ENCODE measurements at places on chromosomes 11 and 22. TPM values are rescaled to one million over a fixed set of nuclear protein-coding genes. Genes with fewer than 3 reads are reported as not detected.

The FGF4 gene
- 0.08 TPM for total RNA-seq

The CELSR1 gene
- total RNA-seq = 4.3 TPM

The GAL gene
- total RNA-seq = not detected

The SLC22A8 gene
- total RNA-seq = not detected

The TLCD5 gene
- total RNA-seq = 6.4 TPM

The OR8G5 gene
- total RNA-seq = not detected

The FAT3 gene
- 1.7 TPM for total RNA-seq

The NXPE1 gene
- total RNA-seq = not detected

The OR52A1 gene
- not detected for total RNA-seq

The ADAMTS8 gene
- not detected for total RNA-seq

The RHOD gene
- total RNA-seq = 26.1 TPM

The ASRGL1 gene
- total RNA-seq = 0.98 TPM

The ANO1 gene
- not detected for total RNA-seq

The ADM2 gene
- 8.0 TPM for total RNA-seq

The CEND1 gene
- total RNA-seq = 1.2 TPM

The NCF4 gene
- total RNA-seq = not detected

The OR52N4 gene
- not detected for total RNA-seq

The DEPDC7 gene
- total RNA-seq = 3.5 TPM

- DNase-seq = peak; percentile 5
Observed at GRCh38 chr11:83656796-83657330, 370.7 kb upstream of the CCDC90B start.

DNA sequence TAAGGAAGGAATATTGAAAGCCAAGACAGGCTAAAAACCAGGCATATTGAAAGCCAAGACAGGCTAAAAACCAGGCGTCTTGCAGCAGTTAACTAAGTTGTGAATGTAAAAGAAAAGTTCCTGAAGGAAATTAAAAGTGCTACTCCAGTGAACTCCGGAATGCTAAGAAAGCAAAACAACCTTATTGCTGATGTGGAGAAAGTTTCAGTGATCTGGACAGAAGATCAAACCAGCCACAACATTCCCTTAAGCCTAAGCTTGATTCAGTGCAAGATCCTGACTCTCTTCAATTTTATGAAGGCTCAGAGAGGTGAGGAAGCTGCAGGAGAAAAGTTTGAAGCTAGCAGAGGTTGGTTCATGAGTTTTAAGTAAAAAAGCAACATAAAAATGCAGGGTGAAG lies 51.4 kb downstream of the PACS1 start:
- DNase-seq = no peak

- DNase-seq = peak; percentile 87
Observed at GRCh38 chr22:24894998-24895397, 51.5 kb downstream of the LHFPL7 start.

- DNase-seq = no peak
Observed at GRCh38 chr22:27785831-27786230, 15.7 kb downstream of the MN1 start.

DNA sequence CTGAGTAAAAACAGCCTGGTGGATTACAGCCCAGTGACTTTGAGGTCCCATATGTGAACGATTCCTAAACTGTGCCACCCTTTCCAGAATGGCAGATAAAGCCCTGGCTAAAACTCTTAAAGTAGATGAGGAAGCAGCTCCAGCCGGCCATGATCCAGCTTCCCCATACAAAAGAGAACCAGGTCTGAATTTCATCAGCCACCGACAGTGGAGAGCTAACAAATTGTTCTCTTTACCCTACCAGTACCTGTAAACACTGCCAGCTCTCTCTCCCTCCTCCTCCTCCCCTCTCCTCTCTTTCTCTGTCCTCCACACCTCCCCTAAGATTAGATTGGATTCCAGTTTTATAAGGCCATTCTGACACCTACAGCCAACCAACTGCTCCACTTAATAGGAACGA lies 176.9 kb downstream of the DSCAML1 start:
- DNase-seq = no peak

- no peak for DNase-seq
Observed at GRCh38 chr11:69002570-69003231, 10.3 kb downstream of the MRGPRF start.

- no peak for DNase-seq
Observed at GRCh38 chr11:35750315-35750714, 87.7 kb downstream of the TRIM44 start.

GRCh38 chr11:84549217-84549616 lies 1077.9 kb downstream of the DLG2 start:
- DNase-seq = peak; percentile 17

DNA sequence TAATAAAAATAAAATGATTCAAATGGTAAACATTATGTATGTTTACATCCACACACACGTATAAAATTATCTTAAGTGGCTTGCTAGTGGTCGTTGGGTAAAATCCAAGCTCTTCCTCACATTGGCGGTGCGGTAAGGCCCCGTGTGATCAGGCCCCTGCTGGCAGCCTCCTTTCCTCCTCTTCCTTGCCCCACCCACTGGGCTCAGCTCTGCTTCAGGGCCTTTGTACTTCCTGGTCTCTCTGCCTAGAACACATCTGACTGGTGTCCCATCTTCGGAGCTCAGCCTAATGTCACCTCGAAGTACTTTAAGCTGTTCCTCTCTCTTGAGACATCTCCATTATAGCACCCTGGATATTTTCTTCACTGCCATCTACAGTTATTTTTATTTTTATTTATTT lies 52.8 kb downstream of the OSBP2 start:
- DNase-seq = no peak

DNA sequence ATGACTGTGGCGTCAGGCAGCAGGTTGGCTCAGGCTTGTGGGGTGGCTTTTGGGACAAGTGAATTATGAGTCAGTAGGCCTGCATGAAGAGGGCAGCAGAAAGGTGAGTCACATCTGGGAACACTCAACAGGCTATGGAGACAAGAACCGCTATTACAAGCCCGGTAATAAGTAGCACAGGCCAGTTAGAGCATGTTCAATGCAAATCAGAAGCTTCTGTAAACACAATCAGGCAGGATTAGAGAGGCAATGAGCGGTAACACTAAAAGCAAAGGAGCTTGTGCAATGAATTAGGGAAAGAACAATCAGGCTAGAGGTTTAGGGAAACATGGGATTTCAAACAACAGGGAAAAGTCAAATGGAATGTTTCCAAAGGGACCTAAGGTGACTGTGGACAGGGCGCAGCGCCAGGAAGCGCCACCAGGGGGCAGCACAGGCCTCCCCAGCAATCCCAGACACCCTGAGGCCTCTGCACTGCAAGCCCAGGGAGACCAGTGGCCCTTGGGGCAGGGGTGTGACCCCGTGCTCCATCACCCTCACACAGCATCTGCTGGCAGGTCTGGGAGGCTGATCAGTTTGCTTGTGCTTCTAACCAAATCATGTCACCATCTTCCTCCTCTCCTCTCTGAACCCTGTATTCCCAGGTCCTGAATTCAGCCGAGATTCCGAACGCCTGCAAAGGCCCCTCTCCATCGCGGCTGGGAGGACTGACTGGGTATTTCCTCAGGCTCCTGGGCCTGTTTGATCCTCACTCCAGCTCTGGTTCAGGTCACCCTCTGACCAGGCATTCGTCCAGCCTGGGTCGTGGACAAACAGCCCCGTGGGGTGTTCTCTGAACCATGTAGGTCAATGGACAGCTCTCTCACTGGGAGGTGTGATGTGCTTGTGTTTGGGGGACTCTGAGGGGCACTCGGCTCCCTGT lies 50.0 kb downstream of the C11orf58 start:
- peak; percentile 75 for DNase-seq

GRCh38 chr11:102868339-102868738 lies 6.4 kb downstream of the MMP12 start:
- peak; percentile 37 for DNase-seq

DNA sequence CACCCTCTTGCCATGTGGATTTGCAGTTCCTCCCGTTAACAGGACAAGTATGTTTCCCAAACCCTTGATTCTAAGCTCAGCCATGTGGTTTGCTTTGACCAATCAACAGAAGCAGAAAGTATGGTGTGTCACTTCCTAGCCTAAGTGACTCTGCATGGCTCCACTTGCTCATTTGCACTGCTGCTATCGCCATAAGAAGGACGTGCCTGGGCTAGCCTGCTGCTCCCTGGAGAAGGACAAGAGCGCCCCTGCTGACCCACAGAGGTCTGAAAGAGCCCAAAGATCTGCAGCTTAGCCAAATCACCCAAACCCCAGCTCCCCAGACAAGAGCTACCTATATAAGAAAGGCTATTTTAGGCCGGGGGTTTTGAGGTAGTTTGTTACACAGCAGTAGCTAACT lies 18.0 kb downstream of the TBRG1 start:
- DNase-seq = no peak

GRCh38 chr11:69868006-69868810 lies 49.0 kb upstream of the FGF3 start:
- DNase-seq = no peak

DNA sequence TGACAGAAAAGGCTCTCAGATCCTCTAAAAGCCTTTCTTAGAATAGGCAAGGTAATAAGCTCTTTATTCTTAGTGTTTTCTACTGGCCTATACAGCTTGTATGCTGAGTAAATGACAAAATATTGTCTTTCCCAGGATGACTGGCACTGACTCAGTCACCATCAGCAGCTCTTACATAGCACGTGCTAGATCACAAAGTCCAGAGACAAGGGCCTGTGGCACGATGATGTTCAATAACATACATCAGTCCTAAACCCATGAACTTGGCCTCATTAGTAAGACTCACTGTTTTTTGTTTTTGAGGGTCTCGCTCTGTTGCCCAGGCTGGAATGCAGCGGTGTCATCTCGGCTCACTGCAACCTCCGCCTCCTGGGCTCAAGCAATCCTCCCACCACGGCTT lies 42.7 kb downstream of the CELF1 start:
- DNase-seq = no peak

DNA sequence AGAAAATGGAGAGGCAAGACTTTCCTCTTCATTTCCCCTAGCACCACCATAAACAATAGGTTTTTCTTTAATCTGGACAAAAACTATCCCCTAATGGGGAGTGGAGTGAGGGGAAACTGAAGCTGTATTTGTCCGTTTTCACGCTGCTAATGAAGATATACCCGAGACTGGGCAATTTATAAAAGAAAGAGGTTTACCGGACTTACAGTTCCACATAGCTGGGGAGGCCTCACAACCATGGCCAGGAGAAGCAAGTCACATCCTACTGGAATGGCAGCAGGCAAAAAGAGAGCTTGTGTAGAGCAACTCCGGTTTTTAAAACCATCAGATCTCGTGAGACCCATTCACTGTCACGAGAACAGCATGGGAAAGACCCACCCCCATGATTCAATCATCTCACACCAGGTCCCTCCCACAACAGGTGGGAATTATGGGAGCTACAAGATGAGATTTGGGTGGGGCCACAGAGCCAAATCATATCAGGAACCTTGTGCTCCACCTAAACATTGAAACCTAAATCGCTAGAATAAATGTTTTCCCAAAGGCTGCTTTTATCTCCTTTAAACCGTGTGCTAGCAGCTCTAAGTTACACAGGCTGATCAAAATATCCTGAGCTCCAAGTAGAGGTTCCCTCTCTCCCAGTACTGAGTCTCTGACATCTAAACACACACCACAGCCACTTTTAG lies 4.3 kb downstream of the UBQLN3 start:
- no peak for DNase-seq

GRCh38 chr11:72411623-72412419 lies 22.5 kb downstream of the CLPB start:
- DNase-seq = no peak

GRCh38 chr11:111423250-111423615 lies 44.2 kb upstream of the POU2AF1 start:
- no peak for DNase-seq

DNA sequence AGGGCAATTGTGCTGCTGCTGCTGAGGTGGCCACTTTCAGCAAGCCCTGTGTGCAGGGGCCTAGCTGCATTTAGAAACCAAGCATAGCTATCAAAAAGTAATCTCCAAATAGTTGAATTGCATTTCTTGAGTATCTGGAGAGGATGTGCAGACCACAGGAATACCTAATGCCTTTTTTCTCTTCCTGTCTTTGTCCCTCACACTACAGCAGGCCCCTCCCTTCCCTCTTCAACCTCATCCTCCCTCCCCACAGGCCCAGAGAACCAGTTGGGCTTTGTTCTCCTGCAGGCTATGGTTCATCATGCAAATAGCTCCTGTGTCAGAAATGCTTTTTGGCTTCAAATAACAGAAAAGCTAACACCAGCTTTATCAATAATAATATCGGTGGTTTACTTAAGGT lies 47.7 kb downstream of the DKK3 start:
- no peak for DNase-seq

- no peak for DNase-seq
Observed at GRCh38 chr11:114678125-114679036, at the start of gene NXPE2. Gene NXPE2, plus strand, starts transcription at chr11:114678527. Its CDS starts 49 bp downstream, at chr11:114678576.

DNA sequence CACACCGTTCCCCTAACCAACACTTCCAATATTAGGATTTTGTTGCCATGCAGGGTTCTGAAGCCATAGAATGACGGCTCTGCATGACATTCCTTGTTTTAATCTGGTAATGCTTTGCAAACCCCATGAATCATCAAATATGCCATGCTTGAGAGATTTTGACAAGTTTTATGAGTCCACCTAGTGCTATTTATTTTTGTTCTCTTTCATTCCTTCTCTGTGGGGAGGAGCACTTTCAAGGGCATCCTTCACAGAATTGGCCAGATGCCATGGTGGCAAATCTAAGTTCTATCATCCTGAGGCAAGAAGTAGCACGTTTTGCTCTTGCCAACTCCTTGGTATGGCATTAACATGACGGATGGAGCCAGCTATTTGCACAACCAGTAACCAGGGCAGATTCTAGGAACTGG lies 268.4 kb downstream of the FAM76B start:
- no peak for DNase-seq

DNA sequence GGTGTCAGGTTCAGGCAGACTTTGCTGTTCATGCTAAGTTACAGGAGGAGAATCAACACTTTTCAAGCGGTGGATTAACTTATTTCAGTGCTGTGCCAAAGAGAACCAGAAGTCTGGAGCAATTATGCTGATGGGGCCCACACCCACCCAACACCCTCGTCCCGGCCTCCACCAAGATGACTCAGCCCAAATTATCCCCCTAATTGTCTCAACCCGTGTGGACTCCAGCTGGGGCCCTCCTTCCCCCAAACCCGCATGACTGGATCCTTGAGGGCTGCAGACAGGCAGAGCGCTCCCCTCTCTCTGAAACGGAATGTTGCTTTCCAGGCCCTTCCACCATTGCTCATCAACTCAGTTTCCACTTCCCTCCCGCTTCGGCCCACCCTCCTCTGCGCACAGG lies 34.6 kb upstream of the MN1 start:
- no peak for DNase-seq

- DNase-seq = no peak
Observed at GRCh38 chr11:122833846-122834464, 4.3 kb upstream of the CRTAM start.

DNA sequence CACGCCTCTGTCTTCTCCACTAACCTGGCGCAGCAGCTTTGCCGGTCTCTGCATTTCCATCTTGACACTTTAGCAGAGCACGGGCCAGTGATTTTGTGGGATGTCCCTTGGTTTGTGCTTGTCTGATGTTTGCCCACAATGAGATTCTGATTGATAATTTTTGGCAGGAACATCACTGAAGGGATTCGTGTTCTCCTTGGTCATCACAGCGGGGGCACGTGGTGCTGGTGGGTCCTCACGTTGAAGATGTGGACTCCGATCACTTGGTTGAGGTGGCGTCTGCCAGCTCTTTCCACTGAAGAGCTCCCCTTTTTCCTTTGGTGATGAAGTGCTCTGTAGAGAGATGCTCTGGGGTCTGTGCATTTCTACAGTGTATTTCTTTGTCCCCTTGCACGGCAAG lies 37.2 kb downstream of the TBC1D22A start:
- no peak for DNase-seq

GRCh38 chr11:62918531-62918930 lies 2.6 kb downstream of the CHRM1 start:
- no peak for DNase-seq

- no peak for DNase-seq
Observed at GRCh38 chr11:42225664-42226063, 766.2 kb upstream of the LRRC4C start.

- DNase-seq = no peak
Observed at GRCh38 chr11:61911128-61911700, 6.2 kb downstream of the RAB3IL1 start.
